Brain microvascular endothelial cell (primary cell): ENCODE measurements at places on chromosomes 5 and 9.

GRCh38 chr5:41870627-41871048, 413 bp upstream of the OXCT1 start:
- no peak for DNase-seq

GRCh38 chr5:16855485-16855884, 80.6 kb downstream of the MYO10 start:
- no peak for DNase-seq

GRCh38 chr9:125707472-125707804, 430 bp upstream of the MAPKAP1 start:
- DNase-seq = no peak

DNA sequence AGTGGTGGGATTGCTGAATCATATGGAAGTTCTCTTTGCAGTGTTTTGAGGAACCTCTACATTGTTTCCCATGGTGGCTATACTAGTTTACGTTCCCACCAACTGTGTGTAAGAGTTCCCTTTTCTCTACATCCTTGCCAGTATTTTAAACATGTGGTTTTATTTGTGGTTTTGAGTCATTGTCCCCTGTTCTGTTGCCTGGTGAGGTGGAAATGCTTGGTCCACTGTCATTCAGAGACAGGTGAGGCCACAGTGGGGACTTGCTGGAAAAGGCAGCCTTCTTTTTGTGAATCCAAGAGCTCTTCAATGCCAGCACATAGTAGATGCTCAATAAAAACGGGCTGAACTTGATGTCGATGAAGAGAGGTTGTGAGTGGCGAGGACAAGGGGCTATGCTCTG, 44.2 kb downstream of the SH3PXD2B start:
- peak; percentile 27 for DNase-seq

- DNase-seq = no peak
These were observed 114.4 kb downstream of the PBX3 start for GRCh38 chr9:125861405-125862058.

GRCh38 chr5:18457255-18457654, 823.0 kb downstream of the TAF11L14 start:
- no peak for DNase-seq

DNA sequence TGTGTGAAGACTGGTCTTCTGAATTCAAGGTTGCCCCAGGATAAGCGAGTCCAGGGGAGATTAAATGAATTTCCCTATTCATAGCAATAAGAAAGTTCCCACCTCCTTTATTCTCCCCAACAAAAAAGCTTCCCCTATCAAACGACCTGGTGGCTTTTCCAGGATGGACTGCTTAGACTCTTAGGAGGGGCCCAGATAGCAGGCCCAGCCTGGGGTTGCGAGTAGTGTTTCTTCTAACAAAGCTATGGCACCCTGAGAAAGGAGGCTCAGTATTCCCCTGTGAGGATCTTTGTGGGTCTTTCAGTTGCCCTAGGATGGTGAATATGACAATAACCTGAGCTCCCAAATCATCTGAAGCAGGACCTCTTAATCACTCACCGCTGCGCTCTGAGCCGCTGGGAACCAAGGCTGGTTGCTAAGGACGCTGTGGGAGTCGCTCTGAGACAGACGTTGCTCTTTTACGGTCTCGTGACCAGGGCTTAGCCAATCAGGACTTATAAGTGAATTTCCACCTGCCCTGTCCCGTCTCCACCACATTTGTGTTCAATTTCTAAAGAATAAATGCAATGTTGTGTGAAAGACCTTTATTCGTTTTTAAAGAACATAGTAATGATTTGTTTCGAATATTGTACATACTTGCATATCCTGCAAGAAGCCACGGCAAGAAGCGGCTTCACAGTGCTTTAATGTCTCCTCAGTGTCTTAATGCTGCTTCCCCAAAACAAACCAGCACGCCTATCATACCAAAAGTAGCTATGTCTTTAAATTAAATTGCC, at the start of gene TMEM232:
TSS of gene TMEM232 (minus strand) at position 423 of the 776 bp plus-strand sequence. CDS start 59,319 bp downstream, outside the sequence.
- peak; percentile 59 for DNase-seq

DNA sequence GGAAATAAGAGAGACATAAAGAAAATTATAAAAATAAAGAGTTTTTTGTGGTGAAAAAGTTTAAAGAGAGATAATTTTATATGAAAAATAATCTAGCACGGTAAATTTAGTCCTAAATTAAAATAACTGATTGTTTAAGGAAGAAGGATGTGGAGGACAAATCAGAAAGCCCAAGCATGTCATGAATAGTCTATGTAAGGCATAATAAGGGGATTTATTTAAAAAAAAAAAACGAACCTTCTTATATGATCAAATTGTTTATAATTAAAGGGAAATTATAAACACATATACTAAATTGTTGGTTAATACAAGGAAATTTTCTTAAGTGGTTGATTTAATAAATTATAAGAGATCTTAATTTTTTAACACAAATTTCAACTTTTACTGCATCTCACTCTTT, 551.8 kb upstream of the TYRP1 start:
- DNase-seq = no peak

- no peak for DNase-seq
These were observed 936.6 kb downstream of the NR2F1-AS1 start for GRCh38 chr5:92644266-92644886.

- no peak for DNase-seq
These were observed 91.9 kb upstream of the ITGA2 start for GRCh38 chr5:52897238-52897614.

GRCh38 chr9:122206118-122207046, 22.4 kb downstream of the LHX6 start:
- DNase-seq = peak; percentile 80

DNA sequence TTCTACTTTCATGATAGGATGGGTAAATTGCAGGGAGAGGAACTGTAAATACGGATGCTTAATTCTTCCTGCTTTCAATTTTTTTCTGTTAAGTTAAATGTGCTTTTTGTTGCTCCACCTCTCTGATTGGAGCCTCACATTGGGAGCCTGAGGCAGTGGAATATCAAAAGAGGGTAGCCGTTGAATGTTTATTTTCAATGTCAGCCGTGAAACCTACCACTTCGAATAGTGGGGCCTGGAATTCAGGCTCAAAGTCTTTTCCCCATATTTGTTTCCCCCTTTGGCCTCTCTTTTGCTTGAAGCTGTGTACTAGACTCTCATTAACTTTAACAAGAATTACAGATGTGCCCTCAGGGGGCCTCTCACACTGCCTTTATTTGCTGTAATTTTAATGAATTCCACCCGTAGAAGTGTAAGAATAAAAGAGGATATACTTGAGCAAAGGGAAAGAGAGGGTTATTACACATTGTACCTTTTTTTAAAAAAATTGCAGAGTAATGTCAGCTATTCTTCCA, 29.0 kb downstream of the PSAT1 start:
- no peak for DNase-seq

GRCh38 chr5:155128786-155129512, 115.4 kb downstream of the KIF4B start:
- no peak for DNase-seq

DNA sequence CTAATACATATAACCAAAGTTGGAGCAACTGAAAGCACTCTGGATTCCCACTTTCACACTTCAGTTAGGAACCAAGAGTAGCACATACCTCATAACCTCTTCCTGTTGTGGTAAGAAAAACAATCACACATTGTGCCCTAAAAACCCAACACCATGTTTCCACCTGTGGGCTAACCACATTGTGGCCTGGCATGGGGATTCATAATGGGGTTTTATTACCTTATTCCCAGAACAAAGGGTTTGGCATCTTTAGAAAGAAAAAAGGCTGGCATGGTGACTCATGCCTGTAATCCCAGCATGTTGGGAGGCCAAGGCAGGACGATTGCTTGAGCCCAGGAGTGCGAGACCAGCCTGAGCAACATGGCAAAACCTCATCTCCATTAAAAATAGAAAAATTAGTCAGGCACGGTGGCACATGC, 60.6 kb downstream of the HSD17B3 start:
- DNase-seq = no peak

DNA sequence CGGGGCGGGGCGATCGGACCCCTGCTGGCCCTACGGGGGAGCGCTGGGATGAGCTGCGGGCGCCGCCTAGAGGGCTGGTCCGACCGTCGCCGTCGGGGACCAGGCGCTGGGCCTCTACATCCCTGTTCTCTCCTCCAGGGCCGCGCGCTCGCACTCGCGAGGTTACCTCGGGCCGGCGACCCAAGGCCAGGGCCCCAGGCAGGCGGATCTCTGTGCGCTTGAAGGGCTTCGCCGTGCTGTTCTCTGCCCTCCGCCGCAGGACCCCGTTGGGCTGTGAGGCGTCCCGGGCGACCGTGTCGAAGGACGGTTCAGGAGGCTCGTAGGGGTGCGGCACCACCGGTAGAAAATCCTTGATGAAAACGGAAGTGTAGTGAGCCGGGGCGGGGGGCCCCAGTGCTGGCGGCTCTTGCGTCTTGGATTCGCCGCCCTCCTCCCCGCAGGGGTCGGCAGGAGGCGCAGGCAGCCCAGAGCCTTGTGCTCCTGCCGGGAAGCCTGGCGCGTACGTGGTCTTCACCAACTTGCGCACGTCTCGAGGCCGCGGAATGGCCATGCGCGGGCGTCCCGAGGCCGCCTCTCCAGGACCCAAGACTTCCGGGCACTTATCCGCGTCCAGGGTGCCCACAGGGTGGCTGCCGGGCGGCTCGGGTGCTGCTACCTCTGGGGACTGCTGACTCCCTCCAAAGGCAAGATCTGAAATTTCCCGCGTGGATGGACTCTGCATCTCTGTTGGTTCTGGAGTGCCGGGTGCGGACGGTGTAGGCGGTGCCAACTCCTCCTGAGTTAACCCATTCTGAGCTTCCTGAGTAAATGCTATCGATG, 2.0 kb downstream of the PROB1 start:
- DNase-seq = peak; percentile 38

DNA sequence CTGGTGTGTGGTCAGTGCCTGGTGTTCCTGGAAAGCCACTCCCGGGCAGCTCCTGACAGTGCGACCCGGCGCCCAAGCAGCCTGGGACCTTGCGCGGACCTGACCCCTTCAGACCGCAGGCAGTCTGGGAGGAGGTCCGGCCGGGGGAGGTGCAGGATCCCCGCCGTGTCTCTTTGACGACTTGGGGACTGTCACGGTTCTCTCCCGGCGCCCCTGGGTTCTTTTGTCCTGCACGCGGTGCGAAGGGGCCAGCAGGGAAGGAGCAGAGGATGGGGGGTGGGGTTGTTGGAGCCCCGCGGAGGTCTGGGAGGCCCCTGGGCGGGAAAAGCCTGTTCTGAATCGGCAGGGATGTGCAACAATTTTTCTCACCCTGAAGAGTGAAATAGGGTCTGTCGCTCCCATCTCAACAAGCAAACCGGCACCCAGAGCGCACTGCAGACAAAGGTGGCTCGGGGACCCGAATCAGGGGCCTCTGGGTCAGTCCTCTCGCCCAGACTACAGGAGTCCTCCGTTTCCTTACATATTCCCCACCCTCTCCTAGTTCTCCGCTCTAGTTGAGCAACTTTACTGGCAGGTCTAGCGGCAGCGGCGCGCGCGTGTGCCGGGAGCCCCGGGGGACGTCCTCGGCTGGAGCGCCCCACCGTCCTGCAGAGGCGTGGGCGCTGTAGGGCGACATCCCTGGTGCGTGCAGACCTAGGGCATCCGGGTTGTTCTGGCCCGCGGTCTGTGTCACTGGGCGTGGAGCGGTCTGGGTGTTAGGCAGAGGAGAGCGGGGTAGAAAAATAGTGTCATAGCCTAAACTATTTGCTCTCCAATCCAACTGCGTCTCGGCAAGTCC, 1.2 kb downstream of the VCAN start:
- DNase-seq = no peak
